Breast epithelium (tissue), 4 donors: ENCODE measurements at places on chromosomes 6 and 20.

DNA sequence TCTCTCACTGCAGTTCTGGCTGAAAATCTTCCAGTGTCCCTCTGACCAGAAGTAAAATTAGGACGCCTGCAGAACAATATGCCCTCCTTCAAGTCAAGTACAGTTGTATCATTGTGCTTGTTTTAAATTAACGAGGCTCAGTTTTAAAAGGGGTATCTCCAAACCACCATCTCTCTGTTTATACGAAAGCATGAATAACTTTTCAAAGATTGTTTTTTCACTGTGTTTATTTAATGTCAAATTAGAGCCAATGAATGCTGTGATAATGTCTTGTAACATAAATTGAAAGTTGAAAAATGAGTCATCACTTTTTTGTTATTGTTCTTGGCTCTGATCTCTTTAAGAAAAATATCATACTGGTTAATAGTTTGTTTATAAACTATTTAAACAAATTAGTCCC lies 230.7 kb upstream of the THEMIS start:
- no peak for DNase-seq

GRCh38 chr20:61736751-61737310 lies 328.9 kb downstream of the TAF4 start:
- DNase-seq, result no peak

DNA sequence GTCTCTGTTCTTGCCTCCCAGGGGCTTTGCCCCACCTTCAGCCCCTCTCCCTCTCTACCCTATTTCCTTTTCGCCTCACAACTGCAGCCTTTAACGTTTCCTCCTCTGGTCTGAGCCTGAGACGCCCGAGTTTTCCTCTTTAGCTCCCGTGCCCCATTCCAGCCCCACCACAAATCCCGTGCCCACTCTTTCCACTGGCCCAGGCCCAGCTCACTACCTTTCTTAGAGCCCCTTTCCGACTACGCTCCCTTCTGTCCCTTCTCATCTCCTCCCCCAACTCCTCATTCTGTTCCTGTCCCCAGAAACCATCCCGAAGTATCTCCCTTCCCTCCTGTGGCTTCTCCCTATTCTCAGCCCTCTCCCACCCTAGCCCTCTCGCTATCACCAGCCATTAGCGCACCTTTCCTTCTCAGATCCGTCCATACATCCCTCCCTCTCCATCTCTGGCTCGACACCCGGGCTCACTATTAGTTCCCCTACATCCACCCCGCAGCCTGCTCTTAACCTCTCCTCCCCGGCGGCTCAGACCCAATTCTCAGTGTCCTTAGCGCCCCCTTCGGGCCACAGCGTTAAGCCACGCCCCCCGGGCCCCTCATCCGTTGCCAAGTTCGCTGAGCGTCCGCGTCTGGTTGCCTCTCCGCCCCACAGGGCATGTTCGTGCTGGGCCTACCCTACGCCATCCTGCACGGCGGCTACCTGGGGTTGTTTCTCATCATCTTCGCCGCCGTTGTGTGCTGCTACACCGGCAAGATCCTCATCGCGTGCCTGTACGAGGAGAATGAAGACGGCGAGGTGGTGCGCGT lies 2.7 kb downstream of the SLC32A1 start:
- DNase-seq, result no peak

- DNase-seq, result no peak
Observed at GRCh38 chr20:433300-433975, 25.3 kb downstream of the RBCK1 start.

- no peak for DNase-seq
Observed at GRCh38 chr6:9208966-9209365, 773.6 kb upstream of the SLC35B3 start.

GRCh38 chr6:145485288-145485687 lies 250.0 kb downstream of the EPM2A start:
- no peak for DNase-seq

- DNase-seq, result no peak
Observed at GRCh38 chr6:5138995-5139827, 54.1 kb downstream of the PPP1R3G start.

DNA sequence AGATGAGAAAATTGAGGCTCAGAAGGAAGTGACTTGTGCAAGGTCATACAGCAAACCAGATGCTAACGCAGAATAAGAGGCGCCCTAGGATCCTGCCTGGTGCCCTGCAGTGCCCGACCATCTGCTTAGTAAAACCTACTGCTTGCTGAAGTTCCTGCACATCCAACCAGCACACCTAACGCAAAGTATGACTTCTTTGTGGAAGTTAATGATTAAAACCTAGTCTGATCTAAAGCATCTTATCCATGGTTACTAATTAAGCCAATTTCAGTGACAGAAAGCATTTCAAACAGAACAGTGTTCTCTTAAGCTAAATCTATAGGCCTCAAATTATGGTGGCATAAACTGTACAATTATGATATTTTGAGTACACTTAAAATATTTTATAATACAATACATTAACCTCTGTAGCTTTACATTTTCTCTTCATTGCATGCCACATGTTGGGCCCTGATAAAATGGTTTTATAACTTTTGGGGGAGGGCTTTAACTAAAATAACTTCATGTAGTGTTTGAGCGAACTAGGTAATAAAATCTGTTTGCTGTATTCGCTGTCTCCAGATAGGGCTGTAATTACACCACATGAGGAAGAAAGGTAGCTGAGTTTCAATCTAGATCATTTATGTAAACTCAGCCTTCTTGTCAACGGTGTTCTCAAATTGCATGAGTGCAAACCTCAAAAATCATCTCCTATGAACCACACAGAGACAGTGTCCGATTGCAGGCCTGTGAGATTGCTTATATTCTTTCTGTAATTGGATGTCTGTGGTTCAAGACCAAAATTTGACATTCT lies 37.5 kb upstream of the BEND3 start:
- no peak for DNase-seq

- DNase-seq, result peak; percentile 7
Observed at GRCh38 chr6:158567871-158568401, 8.0 kb downstream of the TMEM181 start.

GRCh38 chr6:128099571-128100197 lies 198.8 kb upstream of the THEMIS start:
- no peak for DNase-seq

GRCh38 chr6:3280866-3281465 lies 22.2 kb downstream of the PSMG4 start:
- DNase-seq, result peak; percentile 43

DNA sequence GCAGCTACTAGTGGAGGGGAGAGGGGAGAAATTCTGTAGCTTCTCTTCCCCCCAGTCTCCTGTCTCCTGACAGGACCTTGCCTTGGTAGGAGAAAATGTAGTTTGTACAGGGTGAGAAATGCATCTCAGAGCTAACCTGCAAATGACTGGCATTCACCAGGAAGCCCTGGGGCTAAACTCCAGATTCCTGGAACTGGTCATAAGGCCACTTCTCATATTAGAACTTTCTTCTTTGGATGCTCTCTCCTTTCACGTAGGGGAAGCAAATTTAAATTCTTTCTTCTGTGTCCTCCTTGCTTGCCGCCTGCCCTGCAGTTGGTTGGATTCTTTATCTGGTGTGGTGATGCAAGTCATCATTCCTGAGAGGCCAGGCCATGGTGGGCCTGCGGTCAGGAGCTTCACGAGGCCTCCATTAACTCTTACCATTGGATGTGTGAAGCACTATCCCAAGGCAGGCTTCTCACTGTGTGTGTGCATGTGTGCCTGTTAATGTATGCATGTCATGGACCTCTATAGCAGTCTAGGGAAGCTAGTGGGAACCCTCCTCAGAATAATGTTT lies 182.0 kb downstream of the PHF3 start:
- DNase-seq, result no peak

DNA sequence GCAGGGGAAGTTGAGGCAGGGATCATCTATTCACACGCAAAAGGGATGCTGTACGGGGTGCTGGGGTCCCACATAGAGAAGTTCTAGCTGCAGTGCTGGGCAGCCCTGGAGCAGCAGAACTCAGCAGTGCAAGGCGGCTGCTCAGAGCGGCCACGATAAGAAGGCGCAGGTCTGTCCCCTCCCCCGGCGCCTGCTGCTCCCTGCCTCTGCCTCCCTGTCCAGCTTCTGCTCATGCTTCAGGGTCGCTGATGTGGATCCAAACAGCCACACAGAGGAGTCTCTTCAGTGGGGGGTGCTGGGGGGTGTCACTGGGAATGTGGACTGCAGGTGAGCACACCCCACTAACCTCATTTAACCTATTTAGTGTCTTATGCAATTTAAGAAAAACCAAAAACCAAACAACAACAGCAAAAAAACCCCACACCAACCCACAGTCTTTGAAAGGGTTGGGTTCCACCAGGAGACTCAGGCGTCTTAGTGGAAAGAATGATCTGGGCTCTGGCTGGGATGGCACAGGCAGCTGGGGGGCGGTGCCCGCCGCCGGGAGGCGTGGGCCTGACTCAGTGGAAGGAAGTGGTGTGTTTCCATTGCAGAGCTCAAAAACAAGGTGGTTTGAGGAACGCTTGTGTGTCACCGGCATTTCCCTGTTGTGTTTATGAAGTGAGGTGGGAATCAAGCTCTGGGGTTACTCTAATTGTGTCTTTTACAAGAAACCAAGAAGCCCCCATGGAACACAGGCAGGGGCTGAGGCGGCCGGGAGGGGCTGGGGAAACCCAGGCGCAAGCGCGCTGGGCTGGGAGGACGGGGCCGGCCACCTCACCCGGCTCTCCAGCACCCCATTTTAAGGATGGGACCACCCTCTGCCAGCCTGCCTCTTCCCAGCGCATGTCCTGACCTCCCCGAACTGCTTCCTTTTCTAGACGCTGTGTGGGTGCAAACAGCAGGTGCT lies 55.1 kb downstream of the IRF4 start:
- DNase-seq, result no peak

GRCh38 chr20:45138561-45139300 lies 14.5 kb upstream of the WFDC12 start:
- DNase-seq, result no peak

- DNase-seq, result no peak
Observed at GRCh38 chr6:37919417-37920157, 100.1 kb downstream of the ZFAND3 start.

- peak; percentile 53 for DNase-seq
Observed at GRCh38 chr6:148565930-148566663, 180.7 kb upstream of the UST start.

DNA sequence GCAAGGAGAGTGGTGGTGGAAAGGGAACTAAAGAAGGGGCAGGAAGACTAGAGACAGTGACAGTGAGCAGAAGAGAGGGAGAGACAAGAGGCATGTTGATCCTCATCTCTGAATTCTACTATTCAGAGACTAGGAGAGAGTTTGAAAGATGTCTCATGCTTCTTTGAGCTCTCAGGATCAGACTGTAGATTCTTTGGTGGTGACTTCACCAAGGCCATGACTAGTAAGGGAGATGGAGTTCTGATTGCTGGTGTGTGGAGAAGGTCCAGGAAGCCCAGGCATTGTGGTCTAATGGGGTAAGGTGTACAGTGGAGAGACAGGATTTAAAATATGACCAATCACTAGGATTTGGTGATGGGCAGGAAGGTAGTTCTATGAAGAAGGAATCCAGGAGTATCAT lies 713 bp downstream of the WFDC9 start:
- DNase-seq, result no peak

GRCh38 chr6:72619883-72620696 lies 1.8 kb upstream of the KCNQ5 start:
- no peak for DNase-seq

GRCh38 chr20:5164645-5165625 lies 38.1 kb downstream of the CDS2 start:
- DNase-seq, result no peak

DNA sequence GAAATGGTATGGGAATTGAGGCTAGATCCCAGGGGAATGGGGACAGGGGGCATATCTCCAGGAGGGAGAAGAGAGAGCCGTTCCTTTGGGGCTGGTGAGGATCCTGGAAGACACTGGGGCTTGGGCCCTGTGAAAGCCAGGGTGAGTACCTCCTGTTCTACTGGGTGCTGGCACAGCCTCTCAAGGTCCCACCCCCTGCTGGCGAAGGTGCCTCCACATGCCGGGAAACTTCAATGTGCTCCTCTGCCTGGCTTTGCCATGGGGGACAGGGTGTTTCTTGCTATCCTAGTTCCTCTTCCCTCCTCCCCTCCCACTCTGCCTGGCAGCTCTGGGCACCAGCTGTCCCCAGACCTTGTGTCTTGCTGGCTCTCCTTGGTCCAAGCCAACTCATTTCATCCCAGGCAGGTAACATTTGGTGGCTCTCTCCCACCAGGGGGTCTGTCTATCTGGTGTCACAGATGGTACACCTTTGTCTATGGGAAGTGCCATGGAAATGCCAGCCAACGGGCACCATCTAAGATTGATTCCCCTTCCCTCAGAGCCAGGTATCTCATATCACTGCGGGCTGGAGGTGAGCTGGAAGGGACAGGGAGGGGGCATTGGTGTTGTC lies 56.8 kb downstream of the MDGA1 start:
- no peak for DNase-seq

GRCh38 chr6:78810146-78810545 lies 57.2 kb upstream of the IRAK1BP1 start:
- no peak for DNase-seq

DNA sequence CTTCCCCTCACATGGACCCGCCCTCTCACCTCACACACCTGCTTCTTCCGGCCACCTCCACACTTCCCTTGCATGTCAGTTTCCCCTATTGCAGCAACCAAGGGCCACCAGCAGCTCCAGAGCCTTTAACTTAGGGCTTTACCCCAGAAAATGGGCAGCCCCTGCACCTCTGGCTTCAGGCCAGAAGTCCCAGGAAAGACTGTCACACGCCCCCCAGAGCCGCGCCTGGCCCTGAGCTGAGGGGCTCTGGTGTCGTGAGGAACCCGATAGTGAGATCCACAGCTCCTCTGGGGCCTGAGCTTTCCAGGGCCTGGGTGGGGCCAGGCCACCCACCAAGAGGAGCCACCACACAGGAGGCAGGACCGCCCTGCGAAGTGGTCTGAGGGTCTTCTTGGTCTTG lies 182.4 kb downstream of the DLL1 start:
- no peak for DNase-seq

GRCh38 chr6:139568151-139568955 lies 193.9 kb upstream of the CITED2 start:
- no peak for DNase-seq

DNA sequence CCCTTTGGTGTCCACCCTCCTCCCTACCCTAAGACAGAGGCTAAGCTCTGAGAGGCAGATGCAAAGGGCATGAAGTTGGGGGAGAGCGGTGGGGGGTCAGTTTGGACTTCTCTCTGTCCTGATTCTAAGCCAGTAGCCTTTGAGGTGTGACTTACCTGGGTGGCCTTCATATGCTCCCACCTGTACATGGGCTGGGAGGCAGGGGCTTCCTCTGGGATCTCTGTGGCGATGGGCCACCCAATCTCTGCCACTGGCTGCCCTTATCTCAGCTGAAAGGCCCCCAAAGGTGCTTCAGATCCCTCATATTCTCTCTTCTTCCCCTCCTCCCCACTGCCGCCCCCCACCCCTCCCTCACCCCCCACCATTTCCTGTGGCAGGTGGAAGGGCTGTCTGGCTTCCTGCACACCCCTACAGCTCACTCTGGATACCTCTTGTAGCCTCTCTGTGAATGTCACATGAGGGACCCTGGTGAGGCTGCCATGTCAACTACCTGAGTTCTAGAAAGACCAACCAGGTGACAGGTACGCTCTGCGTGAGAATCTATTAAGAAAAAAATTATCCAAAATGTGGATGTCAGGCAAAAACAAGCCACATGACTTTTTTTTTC lies 34.0 kb downstream of the PNLDC1 start:
- no peak for DNase-seq
